Fibroblast of skin of scalp (primary cell): ENCODE measurements at places on chromosomes 6 and 20.

GRCh38 chr6:74447013-74447412, 751.0 kb downstream of the CD109 start:
- DNase-seq, result peak; percentile 85

DNA sequence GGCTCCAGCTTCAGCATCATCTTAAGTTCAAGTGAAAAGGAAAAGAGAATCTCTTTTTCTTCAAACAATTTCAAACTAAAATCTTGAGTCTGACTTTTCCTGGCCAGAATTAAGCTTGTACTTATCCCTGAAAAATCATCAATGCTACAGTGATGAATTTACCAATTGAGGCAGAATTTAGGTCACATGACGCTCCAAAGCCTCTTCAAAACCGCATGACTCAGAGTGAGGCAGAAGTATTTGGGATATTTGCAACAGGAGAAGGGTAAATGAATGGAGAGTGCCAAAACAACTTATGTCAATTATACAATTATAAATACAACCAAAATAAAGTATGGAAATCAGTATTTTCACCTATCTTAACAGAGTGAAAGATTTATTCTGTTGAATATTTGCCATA, 515.5 kb downstream of the COL12A1 start:
- peak; percentile 24 for DNase-seq

DNA sequence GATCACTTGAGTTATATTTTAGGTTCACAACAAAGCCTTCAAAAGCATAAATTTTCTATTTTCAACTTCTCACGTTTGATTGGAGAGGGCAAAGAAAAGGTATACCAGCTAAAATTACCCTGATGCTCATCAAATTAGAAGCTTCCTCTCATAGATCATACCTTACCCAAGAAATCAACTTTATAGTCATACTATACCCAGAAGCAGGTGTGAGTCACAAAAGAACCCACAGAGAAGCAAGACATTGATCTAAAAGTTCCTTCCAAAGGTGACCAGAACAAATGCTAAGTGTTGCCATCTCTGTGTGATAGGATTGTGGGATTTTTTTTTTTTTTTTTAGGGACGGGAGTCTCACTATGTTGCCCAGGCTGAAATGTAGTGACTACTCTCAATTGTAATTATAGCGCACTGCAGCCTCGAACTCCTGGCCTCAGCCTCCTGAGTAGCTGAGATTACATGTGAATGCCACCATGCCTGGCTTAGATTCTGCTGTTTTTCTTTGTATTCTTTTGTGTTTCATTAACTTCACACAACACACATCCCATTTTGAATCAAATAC, 3.3 kb downstream of the EIF2S2 start:
- DNase-seq, result no peak

- no peak for DNase-seq
These were observed 504 bp downstream of the B4GALT5 start for GRCh38 chr20:49712996-49713752.

DNA sequence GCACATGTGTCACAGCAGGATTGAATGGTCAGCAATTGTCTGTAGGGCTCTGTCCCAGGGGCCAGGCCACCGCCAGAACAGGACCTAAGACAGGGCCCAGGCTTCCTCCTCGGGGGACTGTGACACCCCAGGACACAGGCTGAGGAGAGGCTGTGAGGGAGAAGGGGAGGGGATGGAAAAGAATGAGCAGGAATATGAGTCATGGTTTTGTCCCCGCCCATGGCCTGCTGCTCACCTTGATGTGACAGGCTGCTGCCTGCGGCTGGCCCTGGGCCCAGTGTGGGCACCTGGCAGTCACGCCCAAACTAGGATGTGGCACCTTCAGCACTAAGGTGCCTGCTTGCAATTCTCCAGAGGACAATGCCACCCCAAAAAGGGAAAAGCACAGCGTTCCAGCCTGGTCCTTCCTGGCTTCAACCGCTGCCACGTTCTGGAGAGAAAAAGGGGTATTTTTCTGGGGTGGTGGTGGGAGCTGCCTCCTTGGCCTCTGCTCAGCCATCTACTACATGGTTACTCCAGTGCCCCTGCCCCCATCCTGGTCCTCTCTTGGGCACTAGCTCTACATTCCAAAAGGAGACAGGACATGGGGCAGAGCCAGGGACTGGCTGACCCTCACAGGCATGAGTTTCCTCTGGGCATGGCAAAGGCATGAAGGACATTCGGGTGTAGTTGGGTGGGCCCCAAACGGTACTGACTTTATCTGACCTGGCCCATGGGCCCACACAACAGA, 93.4 kb downstream of the SLC22A23 start:
- no peak for DNase-seq

DNA sequence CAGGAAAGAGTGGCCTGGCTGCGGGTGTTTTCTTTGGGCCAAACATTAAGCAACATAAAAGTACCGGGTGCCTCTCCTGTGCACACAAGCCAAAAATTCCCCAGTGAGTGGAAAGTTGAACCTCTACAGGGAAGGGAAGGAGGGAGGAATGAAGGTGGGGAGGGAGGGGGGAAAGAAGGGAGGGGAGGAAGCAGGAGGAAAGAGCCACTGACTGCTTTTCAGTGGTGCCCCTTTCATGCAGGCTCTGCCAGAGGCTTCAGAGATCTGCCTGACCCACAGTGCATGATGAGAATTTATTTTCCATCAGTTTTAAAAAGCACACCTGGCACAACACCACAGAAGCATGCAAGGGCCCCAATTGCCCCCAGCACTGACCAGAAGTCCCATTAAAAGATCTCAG, 27.5 kb upstream of the AVP start:
- DNase-seq, result no peak

DNA sequence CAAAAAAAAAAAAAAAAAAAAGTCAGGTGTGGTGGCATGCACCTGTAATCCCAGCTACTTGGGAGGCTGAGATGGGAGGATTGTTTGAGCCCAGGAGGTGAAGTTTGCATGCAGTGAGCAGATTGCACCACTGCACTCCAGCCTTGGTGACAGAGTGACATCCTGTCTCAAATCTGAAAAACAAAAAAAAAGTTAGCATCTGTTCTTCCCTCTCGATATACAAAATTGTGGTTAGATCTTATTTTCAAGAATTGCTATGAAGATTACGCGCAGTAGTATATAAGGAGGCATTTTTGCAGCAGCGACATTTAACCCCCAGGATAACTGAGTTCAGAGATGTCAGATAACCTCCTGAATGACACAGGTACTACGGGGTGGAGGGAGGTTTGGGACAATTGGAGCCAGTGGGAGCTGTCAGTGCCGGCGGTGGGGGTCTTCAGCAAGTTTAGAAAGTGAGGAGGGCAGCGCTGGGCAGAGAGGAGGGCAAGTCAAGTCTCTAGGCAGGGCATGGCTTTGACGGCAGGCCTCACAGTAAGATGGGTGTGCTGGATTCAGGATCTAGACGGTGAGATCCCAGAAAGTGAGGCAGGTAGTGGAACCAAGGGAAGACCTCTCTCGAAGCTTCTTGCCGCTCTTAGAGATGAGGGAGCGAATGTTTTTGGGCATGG, 26.2 kb upstream of the MRPS18A start:
- no peak for DNase-seq

DNA sequence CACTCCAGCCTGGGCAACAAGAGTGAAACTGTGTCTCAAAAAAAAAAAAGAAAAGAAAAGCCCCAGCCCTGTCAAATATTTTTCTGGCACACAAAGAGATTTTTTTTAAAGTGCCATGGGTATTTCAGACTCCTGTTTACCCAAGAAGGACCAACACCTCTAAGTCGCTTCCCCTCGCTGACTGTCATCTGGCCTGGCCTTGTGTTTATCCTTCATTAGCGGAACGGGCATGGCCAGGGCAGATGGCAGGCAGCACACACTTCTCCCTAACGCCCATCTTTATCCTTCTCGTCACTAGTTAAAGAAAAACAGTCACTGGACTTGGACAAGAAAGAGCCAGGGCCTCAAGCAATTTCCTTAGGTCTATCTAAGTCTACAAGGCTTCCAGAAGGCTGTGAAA, 7.3 kb upstream of the CBFA2T2 start:
- no peak for DNase-seq
